ENCODE measurements at places on chromosomes 13 and 19. TPM values are rescaled to one million over a fixed set of nuclear protein-coding genes. Genes with fewer than 3 reads are reported as not detected.

Gene CDC42EP5
- total RNA-seq: 24.4 TPM

Gene USPL1
- 24.9 TPM for total RNA-seq

Gene ZNF699
- total RNA-seq: 23.7 TPM

Gene SH2D3A
- total RNA-seq: 45.8 TPM

Gene FGF22
- total RNA-seq: not detected

Gene SERPINE3
- total RNA-seq: not detected

Gene TNFSF13B
- total RNA-seq: 0.62 TPM
